NCI-H1092 (cell line): ENCODE measurements at places on chromosomes 1 and 21.
A peak's percentile ranks its signal among the peaks of the same experiment; 100 is the strongest.

GRCh38 chr1:204685236-204686006 lies at the start of gene LRRN2:
Gene LRRN2 (minus strand): TSS chr1:204685738. CDS start chr1:204619992, 65,746 bp downstream.
- peak; percentile 47 for DNase-seq

DNA sequence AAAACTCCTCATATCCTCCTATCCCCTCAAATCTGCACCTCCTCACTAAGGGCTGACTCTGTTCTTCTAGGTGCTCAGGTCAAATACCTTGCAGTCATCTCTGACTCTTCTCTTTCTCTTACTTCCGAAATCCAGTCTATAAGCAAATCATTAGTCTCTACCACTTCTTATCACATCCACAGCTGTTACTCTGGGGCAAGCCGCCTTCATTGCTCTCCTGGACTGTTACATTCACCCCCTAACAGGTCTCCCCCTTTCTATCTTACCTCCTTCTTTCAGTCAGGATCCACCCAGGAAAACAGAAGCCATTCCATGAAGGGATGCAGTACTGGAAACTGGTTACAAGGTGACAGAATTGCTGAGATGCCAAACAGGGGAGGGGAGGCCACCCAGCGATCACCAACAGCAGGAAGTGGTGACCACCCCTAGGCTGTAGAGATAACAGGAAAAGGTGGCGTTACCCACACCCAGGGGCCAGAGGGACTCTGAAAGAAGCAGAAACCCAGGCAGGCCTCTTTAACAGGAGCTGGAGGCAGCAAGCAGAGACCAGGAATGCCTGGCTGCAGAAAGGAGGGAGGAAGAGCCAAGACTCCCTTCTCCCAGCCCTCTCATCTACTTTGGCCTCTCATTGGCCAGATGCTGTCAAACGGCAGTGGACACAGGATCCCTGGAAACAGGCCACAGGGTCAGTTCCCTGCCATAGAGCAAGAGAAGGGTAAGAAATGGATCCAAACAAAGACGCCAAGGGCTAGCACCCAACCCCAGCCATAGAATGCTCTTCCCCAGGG lies 55.5 kb upstream of the FOXO6 start:
- no peak for DNase-seq

- no peak for DNase-seq
These were observed 14.8 kb downstream of the AVPR1B start for GRCh38 chr1:206102292-206102936.

DNA sequence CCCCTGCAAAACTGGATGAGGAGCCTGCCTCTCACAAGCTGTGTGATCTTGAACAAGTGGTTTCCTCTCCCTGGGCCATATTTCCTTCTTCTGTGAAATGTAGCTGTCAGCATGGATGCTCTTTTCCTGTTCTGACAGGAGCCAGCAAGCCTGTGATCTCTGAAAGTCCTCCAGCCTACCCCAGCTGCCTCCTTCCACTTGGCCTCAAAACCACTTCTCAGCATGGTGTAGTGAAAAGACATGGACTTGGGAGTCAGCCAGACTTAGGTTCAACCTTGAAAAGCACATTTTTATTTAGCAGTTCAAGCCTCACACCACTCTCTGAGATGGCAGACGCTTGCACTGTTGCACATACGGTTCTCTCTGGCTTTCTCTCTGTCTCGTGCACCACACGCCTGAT lies 292.9 kb upstream of the DUSP10 start:
- no peak for DNase-seq

DNA sequence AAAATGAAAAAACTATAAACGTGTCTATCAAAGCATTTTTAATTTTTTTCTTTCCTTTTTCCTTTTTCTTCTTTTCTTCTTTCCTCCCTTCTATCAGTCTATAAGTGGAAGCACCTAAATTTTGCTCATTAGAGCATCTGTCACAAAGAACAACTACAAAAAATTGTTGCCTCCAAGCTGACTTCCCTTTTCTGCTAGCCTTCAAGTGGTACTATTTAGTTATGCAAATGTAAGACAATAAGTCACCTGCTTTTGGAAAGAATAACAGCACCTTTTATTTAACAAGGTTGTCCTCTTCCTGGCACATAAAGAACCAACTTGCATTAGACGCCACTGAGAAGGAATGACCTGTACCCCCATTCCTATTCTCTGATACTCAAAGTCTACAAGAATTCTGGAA lies 45.0 kb upstream of the C1orf53 start:
- DNase-seq = no peak

GRCh38 chr1:230157420-230158390 lies 90.7 kb downstream of the GALNT2 start:
- DNase-seq = no peak
